ENCODE measurements at places on chromosomes 11 and 22.

GRCh38 chr22:38850941-38851849 lies 7.4 kb upstream of the NPTXR start:
- no peak for DNase-seq

- DNase-seq, result no peak
Measured at GRCh38 chr11:17786824-17787525, 52.4 kb downstream of the KCNC1 start.

DNA sequence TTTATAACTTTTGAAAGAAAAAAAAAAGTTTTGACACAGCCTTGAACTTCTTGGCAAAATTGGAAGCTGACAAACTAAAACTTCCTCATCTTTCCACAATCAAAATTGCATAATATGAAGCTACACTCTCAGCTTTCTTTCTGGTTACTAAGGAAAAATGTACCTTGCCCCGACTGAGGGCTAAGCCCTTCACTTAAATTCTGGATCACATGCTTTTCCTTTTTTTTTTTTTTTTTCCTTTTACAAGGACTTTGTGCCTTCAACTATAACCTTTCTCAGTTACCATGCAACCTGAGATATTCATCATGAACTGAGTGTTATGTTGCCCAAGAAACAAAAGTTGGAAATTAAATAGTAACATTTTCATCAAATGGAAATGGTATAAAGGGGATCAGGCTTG lies 188.5 kb upstream of the CARD18 start:
- DNase-seq, result no peak

DNA sequence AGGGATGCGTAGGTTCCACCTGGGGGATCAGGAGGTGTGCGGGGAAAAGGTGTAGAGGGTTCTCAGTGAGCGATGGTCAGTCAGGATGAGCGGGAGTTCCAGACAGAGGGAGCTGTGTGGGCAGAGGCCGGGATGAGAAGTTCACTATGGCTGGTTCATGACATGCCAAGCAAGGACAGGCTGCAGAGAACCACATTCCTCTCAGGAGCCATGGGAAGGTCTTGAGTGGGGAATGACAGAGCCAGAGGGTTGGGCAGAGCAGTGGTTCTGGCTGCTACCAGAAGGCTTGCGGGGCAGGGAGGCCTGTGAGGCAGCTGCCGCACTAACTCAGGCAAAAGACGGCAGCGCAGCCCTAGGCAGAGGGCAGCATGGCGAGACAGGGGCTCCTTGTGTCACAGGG lies 66.1 kb downstream of the SCUBE1 start:
- DNase-seq, result no peak

DNA sequence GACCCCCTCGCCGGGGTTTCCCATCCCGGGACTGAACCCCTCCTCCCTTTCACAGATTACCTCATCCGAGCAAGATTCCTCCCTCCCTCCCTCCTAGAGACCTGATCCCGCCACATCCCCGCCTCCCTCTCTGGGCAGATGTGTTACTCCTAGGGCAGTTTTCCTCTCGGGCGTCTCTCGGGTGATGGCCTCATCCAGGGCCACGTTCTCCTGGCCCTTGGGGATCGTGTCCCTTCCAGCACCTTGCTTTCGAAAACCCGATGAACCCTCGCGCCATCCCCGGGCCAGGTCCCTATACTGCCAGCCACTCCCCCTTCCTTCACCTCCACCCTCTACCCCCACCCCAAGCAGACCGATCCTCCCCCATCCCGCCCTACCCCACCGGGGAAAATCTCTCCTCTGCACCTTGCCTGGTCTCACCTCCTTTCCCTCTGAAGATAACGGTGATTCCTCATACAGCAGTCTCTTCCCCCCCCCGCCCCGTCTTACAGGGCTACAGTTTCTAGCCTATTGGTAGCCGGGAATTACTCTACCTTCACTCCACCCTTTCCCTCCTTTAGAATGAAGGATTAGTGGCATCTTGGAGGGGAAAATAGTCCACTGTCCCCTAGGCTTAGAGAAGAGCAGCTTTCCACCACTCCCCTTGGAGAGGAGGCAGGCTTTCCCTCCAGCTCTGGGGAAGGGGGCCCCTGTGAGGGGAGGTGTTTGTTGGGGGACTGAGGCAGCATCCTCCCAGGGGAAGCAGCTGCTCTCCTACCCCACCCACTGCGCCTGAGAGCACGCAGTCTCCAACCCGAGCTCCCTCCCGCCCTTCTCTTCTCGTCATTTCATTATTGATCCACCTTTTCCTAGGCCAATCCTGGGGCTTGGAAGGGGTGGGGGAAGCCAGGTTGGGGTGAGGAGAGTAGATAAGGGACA lies 1.2 kb downstream of the KMT2A start:
- peak; percentile 58 for DNase-seq

DNA sequence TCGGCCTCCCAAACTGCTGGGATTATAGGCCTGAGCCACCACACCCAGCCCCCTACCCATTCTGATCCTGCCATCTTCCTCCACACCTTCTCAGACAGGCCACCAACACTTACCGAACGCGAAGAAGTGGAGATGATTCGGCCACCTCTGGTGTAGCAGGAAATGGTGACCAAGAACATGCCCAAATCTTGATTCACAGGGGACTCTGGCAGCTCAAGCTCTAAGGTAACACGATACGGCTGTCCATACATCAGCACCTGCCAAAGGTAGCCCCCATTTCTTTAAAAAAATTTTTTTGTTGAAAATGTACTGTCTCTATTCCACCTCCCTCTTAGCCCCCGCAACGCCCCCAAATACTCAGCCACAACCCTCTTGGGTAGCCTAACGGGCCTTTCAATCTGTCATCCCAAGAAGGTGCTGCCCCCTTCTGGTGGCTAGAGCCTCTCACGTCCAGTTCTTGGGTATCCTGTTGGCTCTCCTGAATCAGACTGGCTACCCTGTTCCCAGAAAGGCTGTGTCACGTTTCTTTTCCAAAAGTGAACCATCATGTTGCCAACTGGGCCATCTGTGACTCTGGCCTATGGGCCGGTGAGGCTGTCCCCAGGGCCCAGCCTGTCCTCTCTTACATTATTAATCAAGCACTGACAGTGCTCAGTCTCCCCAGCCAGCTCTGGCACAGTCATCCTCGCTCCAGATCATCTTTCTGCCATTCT lies 5.3 kb upstream of the LRRN4CL start:
- DNase-seq, result peak; percentile 72

DNA sequence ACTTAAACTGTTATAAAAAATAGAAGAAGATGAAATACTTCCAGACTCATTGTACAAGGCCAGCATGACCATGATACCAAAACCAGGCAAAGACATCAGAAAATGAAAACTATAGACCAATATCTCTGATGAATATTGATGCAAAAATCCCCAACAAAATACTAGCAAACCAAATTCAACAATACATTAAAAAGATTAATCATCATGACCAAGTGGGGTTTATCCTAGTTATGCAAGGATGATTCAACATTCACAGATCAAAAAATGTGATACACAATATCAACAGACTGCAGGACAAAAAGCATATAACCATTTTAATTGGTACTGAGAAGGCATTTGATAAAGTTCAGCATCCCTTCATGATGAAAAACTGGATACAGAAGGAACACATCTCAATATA lies 824.5 kb upstream of the RAG2 start:
- DNase-seq, result no peak

DNA sequence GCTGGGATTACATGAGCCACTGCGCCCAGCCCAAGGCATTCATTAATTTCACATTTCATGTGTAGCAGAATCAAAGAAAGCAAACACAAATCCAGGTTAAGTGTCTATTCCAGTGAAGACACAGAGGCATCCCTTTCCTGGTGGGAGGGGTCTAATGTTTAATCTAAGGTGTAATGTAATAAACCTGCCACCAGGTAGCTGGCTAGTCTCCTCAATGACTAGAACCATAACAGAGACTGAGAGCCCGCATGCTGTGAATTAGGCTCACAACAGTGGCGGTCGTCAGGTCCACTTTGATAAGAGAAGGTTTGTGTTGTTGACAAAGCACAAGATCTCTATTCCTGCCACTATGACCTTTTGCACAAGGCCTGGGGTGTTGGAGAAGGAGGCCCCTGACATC lies 64.2 kb upstream of the ADA2 start:
- no peak for DNase-seq

DNA sequence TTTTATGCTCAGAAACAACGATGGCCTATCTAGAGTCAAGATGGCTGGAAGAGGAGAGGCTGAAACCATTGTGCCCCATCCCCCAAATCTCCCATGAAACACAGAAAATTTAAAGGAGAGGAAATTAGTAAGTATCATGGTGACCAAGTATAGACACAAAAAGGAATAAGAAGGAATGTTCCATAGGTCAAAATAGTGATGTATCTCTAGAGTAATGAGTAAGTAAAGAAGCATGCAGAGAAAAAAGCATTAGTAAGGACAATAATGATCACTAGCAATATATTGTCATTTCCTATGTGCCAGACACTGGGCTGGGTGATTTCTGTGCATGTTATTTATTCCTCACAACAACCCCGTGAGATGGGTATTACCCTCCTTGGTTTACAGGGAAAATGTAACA lies 2.6 kb upstream of the SLC22A24 start:
- DNase-seq, result no peak

DNA sequence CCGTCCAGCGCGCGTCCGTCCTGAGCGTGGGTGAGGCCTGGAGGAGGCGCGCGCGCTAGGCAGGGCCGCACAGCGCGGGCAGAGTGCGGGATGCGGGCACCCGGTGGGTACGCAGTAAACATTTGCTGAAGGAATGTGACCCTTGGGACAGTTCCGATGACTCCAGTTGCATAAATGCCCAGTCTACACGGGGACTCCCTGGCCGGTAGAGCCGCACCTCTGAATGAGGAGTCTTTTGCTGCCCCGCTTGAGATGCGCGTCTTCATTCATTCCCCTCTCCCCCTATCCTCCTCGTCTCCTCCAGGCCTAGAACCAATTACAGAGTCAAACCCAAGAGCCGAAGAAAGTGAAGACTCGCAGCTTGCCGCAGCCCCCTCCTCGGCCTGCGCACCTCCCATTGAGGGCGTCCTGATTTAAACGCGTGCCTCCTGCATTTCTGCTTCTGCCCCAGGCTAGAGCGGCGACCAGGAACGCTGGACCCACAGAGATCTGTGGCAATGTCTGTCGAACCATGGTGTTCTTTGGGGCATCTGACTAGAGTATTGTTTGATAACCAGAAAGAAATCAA lies 729 bp upstream of the CHKB start:
- no peak for DNase-seq

DNA sequence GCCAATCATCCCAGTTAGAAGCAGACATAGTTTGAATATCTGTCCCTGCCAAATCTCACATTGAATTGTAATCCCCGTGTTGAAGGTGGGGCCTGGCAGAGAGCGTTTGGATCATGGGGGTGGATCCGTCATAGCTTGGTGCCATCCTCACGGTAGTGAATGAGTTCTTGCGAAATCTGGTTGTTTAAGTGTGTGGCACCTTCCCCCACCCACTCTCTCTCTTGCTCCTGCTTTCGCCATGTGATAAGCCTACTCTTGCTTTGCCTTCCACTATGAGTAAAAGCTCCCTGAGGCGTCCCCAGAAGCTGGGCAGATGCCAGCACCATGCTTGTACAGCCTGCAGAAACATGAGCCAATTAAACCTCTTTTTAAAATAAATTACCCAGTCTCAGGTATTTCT lies 5.0 kb upstream of the CCDC81 start:
- DNase-seq, result no peak

DNA sequence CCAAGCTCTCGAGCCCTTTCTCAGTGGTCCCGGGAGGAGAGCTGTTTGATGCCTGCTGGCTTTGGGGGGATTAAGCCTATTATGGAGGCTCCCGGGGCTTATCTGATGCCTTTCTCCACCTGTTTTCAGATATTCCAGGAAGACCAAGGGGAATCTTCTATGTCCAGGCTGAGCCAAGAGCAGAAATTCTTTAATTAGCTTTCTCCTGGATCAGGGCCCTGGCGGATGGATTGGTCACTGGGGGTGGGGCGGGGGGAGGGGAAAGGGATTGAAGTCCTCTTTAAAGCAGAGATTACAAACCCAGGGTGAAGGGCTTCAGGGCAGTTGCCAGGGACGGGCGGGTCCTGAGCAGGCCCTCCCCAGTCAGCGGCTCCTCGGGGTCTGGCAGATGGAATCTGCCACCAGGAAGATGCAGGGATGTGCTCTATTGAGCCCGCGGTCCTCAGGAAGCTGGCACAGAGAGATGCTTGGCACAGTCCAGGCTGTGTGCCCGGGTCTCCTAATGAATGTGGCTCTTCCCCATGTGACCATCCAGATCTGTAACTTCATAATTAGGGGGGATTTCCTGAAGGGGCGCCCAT lies 33.6 kb downstream of the MACROD1 start:
- peak; percentile 48 for DNase-seq

DNA sequence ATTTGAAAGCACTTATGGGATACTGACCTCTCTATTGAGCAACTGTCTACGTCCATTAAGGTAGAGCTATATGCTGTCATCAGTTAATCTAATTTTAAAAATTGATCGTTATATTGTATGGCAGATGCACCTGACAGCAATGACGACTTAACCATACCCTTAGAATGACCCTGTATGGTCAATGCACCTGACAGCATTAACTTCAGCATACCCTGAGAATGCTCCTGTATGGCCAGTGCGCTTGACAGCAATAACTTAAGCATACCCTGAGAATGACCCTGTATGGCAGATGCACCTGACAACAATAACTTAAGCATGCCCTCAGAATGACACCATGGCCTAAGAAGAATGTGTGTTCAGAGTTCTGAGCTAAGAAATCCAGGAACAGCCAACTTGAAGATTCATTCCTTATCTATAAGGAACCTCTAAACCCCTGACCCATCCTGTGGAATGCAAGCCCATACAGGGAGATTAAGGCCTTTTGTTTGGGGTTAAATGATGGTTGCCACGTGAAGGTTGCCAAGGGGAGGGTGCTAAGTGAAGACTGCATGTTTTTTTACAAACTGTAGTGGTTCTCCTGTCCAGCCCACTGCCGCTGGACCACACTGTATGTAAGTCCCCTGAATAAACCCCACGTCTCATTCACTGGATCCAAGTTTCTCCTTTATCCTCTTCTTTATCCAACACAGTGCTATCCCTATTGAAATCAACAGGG lies 138.3 kb downstream of the GUCY1A2 start:
- no peak for DNase-seq

GRCh38 chr11:121575963-121576290 lies 123.2 kb upstream of the SORL1-AS1 start:
- no peak for DNase-seq

GRCh38 chr11:3197878-3198528 lies 20.6 kb downstream of the MRGPRG start:
- DNase-seq, result no peak

DNA sequence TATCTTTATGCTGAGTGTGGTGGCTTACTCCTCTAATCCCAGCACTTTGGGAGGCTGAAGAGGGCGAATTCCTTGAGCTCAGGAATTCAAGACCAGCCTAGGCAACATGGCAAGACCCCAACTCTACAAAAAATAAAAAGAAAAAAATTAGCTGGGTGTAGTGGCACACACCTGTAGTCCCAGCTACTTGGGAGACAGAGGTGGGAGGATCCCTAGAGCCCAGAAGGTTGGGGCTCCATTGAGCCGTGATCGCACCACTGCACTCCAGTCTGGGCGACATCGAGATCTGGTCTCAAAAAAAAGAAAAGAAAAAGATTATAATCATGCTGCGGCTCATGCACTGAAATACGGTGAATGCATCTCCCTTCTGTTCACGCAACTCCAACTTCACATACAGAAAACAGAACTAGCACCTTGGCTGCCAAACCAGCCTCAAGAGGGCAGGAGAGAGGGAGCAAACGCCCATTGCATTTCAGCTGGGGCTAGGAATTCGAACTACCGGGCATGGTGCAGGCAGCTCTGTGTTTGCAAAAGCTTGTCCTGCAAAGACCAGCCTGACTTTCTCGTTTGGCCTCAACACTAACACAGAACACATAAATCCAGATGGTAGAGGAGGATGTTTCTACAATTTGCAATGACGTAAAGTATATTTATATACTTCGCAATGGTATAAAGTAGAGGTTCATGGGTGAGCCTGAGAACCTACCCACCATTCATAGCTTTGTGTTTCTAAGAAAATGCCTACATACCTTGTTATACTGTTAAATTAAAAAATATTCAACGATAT lies 6.3 kb upstream of the SYNGR1 start:
- peak; percentile 72 for DNase-seq

Data from BE2C (cell line).